ENCODE measurements at places on chromosomes 5 and 9.
A peak's percentile ranks its signal among the peaks of the same experiment; 100 is the strongest.

DNA sequence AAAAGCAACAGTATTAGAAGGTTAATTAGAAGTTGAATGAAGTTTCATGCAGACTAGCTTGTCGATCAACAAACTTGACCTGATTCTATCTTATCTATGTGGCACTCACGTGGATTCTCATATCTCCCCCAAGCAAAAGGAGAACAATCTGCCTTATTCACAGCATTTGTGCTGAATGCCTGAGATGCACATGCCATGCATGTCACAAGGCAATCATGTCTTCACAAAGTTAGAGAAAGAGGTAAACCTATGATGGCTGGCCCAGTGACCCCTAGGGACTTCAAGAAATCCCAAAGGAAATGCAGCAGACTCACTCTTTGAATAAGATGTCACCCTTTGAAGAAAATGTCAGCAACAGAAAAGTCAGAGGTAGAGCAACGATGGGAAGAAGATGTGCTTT, 17.6 kb upstream of the SHOC1 start:
- no peak for DNase-seq

GRCh38 chr9:114448706-114449105, 56.6 kb downstream of the WHRN start:
- no peak for DNase-seq

DNA sequence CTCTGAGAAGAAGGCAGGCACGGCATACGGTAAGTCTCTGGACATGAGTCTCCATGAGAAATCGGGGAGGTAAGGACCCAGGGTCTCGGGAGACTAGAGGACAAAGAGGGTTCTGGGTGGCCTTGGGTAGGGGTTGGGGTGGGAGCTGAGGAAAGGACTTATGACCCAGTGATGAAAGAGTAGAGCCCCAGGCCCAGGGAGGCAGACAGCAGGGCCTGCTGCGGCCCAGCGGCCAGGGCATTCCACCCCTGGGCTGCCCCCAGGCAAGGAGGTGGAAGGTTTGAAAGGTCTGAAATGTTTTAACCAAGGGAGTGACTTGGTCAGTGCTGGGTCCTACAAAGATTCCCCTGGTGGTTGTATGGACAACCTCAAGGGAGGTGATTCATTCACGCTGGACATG, 89.1 kb downstream of the CRB2 start:
- no peak for DNase-seq

- no peak for DNase-seq
Measured at GRCh38 chr5:102262688-102263087, 33.4 kb downstream of the SLCO4C1 start.

DNA sequence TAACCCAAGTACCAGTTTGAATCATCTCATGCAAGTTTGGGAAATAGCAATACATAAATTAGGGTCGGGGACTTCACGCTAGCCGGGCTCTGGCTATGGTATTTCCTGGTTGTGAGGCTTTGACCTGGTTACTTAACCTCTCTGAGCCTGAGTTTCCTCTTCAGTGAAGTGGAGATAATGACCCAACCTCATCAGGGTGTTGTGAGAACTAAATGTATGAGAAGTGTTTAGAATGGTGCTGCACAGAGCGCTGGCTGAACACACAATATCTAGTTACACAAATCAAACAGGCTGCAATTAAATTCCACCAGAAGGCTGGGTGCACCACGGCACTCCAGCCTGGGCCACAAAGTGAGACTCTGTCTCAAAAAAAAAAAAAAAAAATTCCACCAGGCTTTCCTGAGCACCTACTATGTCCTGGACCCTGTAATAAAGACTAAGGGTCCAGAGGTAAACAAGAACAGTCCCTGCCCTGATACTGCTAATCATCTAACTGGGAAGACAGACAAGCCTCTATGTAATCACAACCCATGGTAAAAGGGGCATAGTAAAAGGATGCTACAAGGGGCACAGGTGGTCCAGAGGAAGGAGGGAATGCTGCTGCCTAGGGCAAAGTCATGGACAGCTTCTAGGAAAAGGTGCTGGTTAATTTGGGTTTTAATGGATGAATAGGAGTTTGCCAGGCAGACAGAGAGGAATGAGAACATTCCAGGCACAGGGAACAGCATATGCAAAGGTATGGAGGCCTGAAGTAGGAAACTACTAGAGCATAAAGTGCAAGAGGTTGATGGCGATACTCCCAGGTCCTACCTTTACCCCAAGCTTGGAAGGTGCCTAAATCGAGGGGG, 27.7 kb downstream of the DUSP1 start:
- DNase-seq, result no peak

DNA sequence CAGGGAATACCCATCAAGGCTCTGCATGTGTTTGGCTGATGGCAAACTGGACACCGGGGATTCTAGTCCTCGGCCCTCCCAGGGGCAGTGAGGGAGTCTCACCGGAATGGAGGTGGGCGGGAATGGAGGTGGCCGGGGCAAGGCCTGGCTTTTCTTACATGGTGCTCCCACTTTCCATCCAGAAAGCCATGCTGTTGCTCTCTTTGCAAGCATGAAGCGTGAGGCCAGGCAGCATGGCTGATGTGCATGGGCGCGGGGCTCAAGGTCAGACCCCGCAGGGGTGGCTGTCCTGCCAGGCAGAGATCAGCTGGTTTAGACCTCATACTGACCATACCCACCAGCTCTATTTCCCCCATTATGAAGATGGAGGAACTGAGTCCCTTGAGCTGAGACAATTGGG, 108.0 kb upstream of the PHYKPL start:
- no peak for DNase-seq

- DNase-seq, result no peak
Measured at GRCh38 chr5:1030801-1031271, 22.2 kb downstream of the NKD2 start.

DNA sequence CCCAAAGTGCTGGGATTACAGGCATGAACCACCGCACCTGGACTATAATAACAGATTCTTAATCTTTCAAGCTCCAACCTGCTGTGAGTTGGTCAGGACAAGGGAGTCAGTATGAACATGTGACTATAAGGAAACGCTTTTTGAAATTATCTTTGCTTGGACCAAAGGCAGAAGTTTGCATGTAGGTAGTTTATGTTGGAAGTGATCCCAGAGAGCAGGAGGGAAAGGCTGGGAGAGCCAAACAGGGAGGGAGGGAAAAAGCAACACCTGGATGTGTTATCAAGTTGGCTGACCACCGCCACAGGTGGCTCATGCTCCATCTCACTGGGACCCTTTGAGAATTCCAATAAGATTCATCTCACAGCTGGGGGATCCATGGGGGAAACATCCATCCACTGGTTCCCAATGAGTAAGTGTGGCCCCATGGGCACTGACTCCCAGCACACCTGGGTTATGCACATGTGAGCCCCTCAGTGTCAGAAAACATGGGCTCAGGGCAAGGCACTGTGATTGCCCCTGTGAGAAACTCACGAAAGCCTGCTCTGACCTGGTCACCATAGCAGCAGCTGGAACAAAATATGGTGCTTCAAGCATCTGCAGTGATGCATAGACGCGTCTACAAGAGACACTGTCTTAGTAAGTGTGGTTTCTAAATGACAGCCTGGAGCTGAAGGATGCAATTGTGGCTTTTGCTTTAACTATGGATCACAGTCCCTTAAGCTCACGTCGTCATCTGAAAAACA, 62.1 kb downstream of the ARSB start:
- peak; percentile 73 for DNase-seq

- DNase-seq, result no peak
Measured at GRCh38 chr5:36529142-36529541, 77.3 kb upstream of the SLC1A3 start.

GRCh38 chr9:113523421-113524141, 60.1 kb downstream of the RGS3 start:
- DNase-seq, result peak; percentile 68

GRCh38 chr5:133142782-133143181, 91.0 kb downstream of the HSPA4 start:
- no peak for DNase-seq

GRCh38 chr5:10009802-10010201, 239.9 kb downstream of the ATPSCKMT start:
- no peak for DNase-seq

- peak; percentile 85 for DNase-seq
Measured at GRCh38 chr9:30075451-30076199, 2308.8 kb upstream of the ACO1 start.

Measured in activated CD4-positive, alpha-beta T cell treated with anti-CD3 and anti-CD28 coated beads, Interleukin-2, Interleukin-6, amounts not matched to agents 100 ng/mL and 50 ng/mL, durations not matched to agents 16 hours and 8 hours (primary cell).